Activated CD8-positive, alpha-beta T cell treated with anti-CD3 and anti-CD28 coated beads for 36 hours (primary cell): ENCODE measurements at places on chromosomes 4 and X.

GRCh38 chr4:185566972-185567371 lies 31.7 kb upstream of the PDLIM3 start:
- no peak for DNase-seq

DNA sequence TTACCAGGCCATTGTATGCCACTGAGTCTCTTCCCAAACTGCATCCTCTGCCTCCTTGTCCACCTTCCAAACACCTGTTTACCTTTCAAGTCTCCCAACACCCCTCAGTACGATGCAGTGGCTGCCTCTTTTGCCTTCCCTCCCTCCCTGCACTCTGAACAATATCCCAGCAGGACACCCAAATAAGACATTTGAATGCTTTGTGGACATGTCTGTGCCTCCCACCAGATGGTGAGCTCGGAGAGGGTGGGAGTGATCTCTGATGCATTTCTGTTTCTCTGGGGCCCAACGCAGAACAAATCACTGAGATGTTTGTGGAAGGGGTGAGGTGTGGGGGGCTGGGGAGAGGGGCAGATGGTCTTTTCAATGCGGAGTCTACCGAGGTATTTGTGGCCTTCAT lies 33.4 kb downstream of the PJA1 start:
- DNase-seq: no peak

GRCh38 chr4:189511581-189511980 lies 429.1 kb upstream of the FRG1 start:
- DNase-seq: no peak

- peak; percentile 49 for DNase-seq
These were observed 2.5 kb upstream of the BRWD3 start for GRCh38 chrX:80812176-80812575.

DNA sequence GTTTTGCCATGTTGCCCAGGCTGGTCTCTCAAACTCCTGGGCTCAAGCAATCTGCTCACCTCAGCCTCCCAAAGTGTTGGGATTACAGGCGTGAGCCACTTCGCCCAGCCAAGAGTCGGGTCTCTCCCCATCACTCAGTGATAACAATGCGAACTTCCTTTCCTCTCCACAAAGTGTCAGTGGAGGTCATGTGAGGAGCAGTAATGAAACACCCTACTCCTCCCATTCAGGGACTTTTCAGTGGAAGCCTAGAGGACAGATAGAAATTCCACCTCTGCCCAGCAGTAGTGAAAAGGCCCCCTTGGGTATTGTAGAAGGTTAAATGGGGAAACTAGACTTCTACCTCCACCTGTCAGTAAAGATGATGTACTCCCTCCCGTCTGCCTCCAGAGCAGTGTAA lies 141.9 kb upstream of the STK26 start:
- no peak for DNase-seq

DNA sequence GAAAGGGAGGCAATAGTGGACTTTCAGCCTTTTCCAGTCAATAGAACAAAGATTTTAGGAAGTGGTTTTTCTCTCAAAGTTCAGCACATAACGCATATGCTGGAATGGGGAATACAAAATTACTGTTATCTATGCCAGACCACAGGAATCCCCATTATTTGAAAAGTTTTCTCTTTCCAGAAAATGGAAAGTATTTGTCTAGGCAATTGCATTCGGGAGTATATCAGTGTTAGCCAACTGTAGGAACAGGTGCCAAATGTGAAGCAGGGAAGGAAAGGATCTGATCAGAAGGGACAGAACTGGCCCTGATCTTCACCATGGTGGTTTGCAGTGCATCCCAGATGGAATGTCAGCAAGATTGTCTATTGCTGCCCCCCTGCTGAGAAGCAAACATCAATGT lies 213.6 kb downstream of the CPE start:
- no peak for DNase-seq

DNA sequence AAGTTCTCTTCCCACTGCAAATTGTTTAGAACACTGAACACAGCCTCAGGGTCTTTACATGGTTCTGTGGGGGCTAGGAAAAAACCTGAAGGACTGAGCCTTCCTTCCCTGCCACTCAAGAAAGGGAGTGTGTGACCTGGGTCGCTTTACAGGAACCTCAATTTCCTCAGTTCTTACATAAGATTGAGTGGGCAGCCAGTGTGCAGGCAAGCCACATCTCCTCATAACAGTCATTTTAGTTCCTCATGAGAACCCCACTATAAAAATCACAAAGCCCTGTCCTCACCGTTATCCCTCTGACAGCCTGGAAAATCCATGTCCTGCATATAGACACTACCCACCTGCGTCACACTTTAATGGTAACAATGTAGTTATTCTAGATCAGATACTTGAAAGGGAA lies 2.1 kb upstream of the ETDC start:
- DNase-seq: no peak

DNA sequence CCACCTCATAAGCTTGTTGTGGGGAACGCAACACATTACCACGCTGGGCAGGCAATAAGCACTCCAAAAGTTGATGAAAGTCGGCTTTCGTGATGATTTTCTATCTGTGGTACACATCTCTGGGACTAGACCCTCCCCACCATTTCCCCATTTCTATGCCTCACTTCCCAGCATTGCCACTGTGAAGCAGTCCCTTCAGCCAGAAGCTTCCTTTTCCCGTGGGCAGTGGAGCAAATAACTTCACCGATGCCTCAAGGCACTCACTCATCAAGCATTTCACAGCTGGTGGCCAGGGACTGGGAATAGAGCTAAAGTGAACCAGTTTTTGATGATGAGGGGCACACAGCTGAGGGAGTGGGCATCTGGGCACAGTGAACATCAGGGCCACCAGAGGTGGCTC lies 18.9 kb downstream of the C4orf50 start:
- DNase-seq: no peak

- DNase-seq: no peak
These were observed 54.4 kb upstream of the ACTRT1 start for GRCh38 chrX:128106630-128107029.

GRCh38 chrX:44261286-44261685 lies 82.2 kb downstream of the EFHC2 start:
- DNase-seq: no peak

DNA sequence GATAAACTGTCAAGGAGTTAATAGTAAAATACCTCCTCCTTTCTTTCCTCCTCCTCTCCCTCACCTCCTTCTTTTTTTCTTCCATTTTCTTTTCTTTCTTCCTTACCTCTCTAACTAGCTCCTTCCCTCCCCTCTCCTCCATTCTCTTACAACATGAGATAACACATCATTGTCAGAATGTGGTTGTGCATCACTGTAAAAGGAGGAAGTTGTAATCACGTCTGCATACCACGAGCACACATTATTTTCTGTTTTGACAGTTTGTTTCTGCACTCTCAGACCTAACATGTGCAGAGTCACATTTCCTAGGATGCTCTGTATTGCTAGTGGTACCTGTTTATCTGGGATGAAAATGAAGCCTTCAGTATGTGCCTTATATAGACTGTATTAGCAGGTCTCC lies 9.1 kb downstream of the SLIT2 start:
- DNase-seq: no peak

DNA sequence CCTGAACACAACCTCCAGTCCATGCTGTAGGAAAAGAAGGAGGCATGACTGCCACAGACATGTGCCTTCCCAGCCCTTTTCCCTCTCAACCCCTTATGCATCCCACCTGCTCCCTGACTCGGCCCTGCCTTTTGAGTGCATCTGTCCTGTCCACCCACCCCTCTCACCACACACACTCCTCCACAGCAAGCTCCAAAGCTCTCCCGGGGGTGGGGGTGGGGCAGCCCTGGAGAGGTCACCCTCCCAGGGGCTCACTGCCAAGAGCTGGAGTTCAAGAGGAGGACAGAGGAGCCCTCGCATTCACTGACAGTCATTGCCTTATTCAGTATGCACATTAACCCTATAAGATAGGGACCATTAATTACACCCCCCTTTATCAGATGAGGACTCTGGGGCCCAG lies 46.6 kb upstream of the MAMLD1 start:
- no peak for DNase-seq

- DNase-seq: no peak
These were observed 144.2 kb downstream of the PABPC4L start for GRCh38 chr4:134057356-134057755.

GRCh38 chr4:111678908-111679307 lies 466.3 kb upstream of the FAM241A start:
- no peak for DNase-seq

- peak; percentile 3 for DNase-seq
These were observed 100.7 kb upstream of the ZDHHC15 start for GRCh38 chrX:75623535-75623934.

DNA sequence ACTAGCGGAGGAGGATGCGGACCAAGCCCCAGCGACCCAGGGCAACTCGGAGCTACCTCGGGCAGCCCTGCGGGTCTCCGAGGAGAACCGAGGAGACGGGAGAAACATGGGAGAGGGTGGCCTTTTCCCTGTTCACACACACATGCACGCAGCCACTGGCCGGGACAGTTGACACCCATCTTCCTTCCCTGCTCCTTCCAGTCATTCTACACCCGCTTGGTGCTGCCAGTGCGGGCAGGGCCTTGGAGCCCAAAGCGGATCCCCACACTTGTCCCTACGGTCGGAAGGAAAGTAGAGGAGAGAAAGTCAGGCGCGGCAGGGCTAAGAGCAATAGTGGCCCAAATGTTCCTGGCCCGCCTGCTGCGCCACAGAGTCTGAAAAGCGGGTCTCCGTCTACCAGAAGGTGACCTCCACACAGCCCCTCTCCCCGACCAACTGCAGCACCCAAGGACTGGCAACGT lies 1.1 kb upstream of the PPP3CA start:
- peak; percentile 7 for DNase-seq

GRCh38 chrX:135944486-135944885 lies 29.3 kb downstream of the MMGT1 start:
- DNase-seq: no peak

- DNase-seq: no peak
These were observed 40.2 kb downstream of the ATP10D start for GRCh38 chr4:47525154-47525819.

GRCh38 chr4:150264595-150265161 lies 186.4 kb downstream of the DCLK2 start:
- DNase-seq: no peak

DNA sequence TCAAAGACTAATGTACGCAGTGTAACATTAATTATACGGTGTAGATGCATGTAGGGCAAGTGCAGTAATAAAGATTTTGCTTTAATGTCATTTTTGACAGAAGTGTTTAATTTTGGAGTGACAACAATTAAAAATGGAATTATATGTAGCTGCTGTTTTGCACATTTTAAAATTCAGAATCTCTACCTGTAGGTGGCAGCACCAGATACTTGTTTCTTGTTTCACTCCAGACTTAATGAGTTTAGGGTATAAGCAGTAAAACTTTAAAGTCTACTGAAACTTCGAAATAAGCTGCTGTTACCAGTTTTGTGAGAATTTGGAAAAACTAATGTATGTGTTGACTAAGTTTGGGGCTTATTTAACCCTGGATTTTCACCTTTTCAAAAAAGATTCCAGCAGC lies 144.9 kb downstream of the POLA1 start:
- DNase-seq: peak; percentile 12

- DNase-seq: no peak
These were observed 218.9 kb upstream of the GALNTL6 start for GRCh38 chr4:171594293-171594692.

DNA sequence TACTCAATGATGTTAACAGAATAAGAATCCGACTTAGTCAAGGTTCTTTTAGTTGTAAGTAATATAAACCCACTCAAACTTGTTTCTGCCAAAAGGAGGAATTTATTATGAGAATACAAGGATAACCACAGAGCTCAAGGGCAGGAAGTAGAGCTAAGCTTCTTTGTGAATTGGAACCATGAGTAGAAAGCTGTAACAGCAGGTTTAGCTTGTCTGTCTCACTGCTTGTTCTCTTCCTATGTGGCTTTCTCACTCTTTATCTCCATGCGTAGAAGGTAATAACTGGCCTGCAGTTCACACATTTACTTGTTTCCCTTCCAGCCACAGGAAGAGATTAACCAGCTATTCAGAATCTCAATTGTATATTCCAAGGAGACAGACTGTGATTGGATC lies 378.3 kb downstream of the PPP1R2C start:
- no peak for DNase-seq

- DNase-seq: no peak
These were observed 16.1 kb upstream of the CXCL3 start for GRCh38 chr4:74054483-74055047.
